ENCODE measurements at places on chromosomes 11 and 22.

GRCh38 chr11:8026982-8027381 is 39.8 kb downstream of the EIF3F start:
- DNase-seq, result no peak

DNA sequence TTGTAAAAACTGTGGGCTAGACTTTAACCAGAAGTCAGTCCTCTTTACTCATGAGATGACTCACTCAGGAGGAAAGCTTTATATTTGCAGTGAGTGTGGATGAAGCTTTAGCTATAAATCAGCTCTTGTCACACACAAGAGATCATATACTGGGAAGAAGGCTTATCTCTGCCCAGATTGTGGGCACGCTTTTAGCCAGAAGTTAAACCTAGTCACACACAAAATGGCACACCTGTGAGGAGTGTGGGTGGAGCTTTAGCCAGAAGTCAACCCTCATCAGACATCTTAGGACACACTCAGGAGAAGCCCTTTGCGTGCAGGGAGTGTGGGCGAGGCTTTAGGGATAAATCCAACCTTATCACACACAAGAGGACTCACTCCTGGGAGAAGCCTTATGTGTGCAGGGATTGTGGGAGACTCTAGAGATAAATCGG is 706.9 kb upstream of the LUZP2 start:
- DNase-seq, result no peak

GRCh38 chr22:46079861-46080821 is 70.2 kb upstream of the PPARA start:
- DNase-seq, result no peak

DNA sequence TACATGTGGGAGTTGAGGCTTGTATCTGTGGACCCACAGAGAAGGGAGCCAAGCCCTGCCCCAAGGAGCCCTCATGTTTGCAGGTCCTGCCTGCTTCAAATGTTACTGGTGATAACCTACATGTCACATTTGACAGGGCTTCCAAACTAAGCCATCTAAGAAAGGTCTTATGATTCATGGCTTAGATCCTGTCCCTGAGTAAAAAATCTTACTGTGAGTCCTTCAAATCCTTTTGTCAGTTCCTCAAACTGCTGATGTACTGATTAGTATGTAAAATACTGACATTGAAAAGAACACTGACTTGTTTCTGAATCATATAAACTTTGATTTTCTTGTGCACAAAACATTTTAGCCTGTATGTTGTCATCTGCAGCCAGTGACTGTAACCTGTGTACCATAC is 1.0 kb upstream of the PANX1 start:
- DNase-seq, result no peak

GRCh38 chr11:115506954-115507675 is 2.9 kb upstream of the CADM1 start:
- DNase-seq, result no peak

- DNase-seq, result no peak
Observed at GRCh38 chr22:40376149-40376548, 5.8 kb downstream of the SGSM3 start.

- DNase-seq, result no peak
Observed at GRCh38 chr11:33935005-33935404, 43.1 kb upstream of the LMO2 start.

- no peak for DNase-seq
Observed at GRCh38 chr11:19756675-19757475, 44.2 kb downstream of the NAV2 start.

DNA sequence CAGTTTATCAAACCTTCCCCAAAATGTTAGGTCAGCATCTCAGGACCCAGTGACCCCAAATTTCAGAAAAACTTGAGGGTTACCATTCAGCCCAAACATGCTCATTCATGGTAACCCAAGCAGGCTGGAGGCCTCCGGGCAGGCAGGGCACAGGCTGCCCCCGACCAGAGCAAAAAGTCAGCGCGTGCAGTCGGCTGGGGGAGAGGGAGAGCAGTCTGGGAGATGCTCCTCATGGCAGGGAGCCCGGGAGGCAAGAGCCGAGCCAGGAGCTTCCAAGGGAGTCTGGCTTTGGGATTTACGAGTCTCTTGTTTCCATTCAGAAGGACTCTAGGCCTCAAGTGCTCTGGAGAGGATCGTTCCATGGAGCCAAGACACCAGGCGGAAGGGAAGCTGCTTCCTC is 45.7 kb downstream of the RPUSD4 start:
- DNase-seq, result no peak

- no peak for DNase-seq
Observed at GRCh38 chr11:126999366-126999765, 1.2 kb downstream of the KIRREL3 start.

GRCh38 chr11:31237819-31238760 is 131.4 kb downstream of the DCDC1 start:
- DNase-seq, result no peak

GRCh38 chr22:36386900-36387708 is 663 bp downstream of the MYH9 start:
- DNase-seq, result peak; percentile 65

GRCh38 chr22:44711690-44712555 is 9.9 kb downstream of the PRR5 start:
- DNase-seq, result no peak

DNA sequence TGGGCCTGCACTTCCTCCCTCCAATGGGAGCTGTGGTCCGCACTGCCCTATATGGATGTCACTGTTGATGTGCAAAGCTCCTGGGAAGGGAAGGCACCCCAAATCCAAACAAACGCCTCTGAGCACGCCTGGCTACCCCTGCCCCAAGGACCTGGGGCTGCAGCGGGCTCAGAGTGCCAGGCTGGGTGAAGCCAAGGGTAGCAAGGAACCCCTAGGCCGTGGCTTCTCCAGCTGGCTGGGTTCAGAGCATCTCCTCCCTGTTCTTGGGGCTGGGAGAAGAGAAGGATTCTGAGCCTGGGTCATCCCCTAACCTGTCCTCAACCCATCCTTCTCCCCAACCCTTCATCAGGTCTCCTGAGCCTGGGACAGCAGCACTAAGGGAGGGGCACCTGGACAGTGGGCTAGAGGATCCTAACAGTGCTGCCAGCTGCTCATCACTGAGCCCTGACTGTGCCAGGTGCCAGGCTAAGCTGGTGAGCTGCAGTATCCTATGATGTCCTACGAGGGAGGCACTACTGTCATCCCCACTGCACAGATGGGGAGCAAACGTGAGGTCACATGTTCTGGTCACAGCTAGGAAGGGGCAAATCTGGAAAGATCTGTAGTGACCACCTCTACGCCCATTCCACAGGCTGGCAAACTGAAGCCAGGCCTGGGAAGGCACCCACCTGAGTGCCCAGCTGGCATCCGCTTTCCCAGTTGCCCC is 3.0 kb downstream of the SSTR3 start:
- DNase-seq, result peak; percentile 1

DNA sequence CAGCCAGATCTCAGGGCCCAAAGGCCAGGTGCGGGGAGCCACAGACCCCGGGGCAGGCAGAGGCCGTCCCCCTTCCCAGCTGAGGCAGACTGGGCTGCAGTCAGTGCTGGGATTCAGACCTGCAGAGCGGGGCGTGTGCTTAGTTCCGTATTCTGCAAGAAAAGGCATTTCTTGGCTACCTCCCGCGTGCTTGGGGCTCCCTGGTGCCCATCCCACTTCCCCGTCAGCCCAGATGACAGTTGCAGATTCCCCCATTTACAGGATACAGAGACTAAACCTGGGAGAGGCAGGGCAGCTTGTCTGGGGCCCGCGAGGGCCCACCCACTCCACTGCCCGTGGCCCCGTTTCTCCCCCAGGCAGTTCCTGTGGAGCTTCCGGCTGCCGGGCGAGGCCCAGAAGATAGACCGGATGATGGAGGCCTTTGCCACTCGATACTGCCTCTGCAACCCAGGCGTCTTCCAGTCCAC is 18.3 kb downstream of the CYTH4 start:
- DNase-seq, result peak; percentile 33

DNA sequence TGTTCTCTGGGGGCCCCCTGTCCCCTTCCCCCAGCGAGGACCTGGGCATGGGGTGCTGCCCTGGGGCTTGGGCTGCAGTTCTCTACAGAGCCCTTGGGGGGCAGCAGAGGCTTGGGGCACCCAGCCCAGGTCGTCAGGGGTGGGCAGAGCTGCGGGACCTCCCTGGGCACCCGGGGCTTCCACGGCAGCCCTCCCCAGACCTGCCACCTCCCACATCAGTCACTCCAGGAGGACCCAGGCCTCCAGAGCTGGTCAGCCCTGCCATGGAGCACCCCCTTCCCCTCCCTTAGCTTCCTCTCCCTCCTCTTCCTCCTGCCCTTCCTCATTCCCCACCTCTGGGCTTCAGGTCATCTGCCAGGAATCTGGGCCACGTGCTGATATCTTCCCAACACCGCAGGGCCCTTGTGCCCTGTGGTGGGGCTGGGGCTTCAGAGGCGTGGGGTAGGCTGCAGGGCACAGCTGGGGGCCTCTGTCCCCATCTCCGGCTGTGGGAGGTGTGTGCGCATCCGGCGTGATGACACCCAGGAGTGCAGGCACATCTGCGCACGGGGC is 5.8 kb downstream of the TSPAN4 start:
- DNase-seq, result peak; percentile 60

- no peak for DNase-seq
Observed at GRCh38 chr22:20027966-20028854, 7.3 kb downstream of the TANGO2 start.

- no peak for DNase-seq
Observed at GRCh38 chr11:15884141-15884540, 472.2 kb downstream of the SOX6 start.

GRCh38 chr22:42431401-42432019 is 693 bp downstream of the NFAM1 start:
- no peak for DNase-seq

DNA sequence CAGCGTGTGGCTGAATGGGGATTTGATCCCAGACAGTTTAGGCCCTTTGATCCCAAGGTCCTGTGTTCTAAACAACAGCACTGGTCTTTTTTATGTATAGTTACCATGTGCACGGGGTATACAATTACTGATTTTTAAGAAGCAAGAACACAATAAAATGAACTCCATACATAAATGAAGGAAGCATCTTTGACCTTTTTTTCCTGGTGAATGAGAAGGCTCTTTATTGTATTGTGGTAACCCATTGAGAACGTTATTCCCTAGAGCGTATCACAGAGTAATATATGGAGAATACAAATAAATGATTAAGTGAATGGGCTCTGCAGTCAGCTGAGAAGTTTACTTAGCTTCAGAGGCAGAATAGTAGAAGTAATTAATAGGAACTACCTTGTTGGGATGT is 563.6 kb downstream of the NTM start:
- DNase-seq, result no peak
